HAP-1 (cell line): ENCODE measurements at places on chromosomes 3 and 15.

GRCh38 chr15:90306560-90306959, 41.1 kb downstream of the NGRN start:
- no peak for DNase-seq

DNA sequence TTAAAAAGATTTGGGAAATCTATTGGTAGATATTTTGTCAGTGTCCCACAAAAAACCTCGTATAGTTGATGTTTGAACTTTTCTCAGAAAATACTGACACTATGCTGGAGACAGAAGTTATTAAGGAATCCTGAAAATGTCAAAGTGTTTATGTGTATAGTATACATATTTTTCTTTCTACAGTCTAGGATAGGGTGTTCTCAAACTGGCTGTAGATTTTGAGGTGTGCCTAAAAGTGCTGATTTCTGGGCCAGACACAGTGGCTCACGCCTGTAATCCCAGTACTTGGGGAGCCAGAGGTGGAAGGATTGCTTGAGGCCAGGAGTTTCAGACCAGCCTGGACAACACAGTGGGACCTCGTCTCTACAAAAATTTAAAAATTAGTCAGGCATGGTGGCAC, 322.0 kb downstream of the NLGN1 start:
- DNase-seq, result no peak

DNA sequence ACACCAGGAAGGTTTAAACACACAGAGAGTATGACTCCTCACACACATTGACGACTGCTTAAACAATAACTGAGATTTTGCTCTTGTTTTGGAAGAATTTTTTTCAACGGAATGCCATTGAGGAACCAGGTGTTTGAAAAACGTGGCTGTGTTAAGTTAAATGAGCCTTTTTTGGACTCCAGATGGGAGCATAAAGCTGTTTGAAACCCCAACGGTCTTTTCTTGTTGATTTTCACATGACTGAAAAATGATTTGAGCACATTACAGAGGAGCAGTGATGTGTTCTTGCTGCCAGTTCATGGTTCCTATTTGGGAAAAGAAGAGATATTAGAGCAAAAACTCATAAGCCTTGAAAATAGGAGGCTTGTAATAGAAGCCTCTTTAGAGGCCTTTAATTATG, 97.8 kb upstream of the SELENOK start:
- no peak for DNase-seq

DNA sequence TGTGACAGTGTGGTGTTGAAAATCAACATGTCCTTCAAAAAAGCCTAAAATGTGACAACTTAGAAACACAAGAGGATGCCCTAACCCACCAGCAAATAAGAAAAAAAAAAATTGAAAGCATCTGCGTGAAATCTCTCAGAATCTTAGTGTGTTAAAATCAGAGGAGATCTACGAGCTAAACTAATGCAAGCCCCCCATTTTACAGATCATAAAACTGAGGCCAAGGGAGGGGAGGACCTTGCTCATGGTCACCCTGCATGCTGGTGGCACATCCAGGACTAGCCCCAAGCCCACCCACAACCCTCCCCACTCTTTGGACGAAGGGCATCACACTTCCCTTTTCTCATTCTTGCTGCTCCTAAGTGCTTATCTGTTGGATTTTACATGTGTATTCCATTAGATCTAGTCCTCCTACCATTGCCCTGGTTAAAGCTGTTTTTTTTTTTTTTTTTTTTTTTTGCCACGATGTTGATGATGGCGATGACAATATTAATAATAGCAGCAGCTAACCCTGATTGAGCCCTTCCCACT, 29.1 kb upstream of the NOX5 start:
- DNase-seq, result no peak
